Bronchus fibroblast of lung (primary cell): ENCODE measurements at places on chromosomes 4 and X. TPM values are rescaled to one million over a fixed set of nuclear protein-coding genes. Genes with fewer than 3 reads are reported as not detected.

Gene NUDT10
- total RNA-seq, result 4.2 and 5.5 TPM in 2 replicates

Gene FANCB
- total RNA-seq, result 3.0 and 3.9 TPM in 2 replicates

Gene HNRNPDL
- 156 and 193 TPM in 2 replicates for total RNA-seq

Gene TMPRSS11D
- total RNA-seq, result not detected in 2 replicates

Gene ETDA
- total RNA-seq, result not detected in 2 replicates

Gene FAM156A
- 13.4 and 19.5 TPM in 2 replicates for total RNA-seq

Gene CACNA1F
- total RNA-seq, result not detected in 2 replicates

Gene GABRE
- 0.74 and 1.5 TPM in 2 replicates for total RNA-seq

Gene SSX4B
- total RNA-seq, result not detected in 2 replicates

Gene STATH
- not detected in 2 replicates for total RNA-seq

Gene MAGEB1
- total RNA-seq, result not detected in 2 replicates

Gene RS1
- total RNA-seq, result not detected in 2 replicates

Gene HOPX
- 33.6 and 33.7 TPM in 2 replicates for total RNA-seq

Gene UGT2B10
- total RNA-seq, result not detected in 2 replicates

Gene ZFP92
- total RNA-seq, result 0.15 and 0.17 TPM in 2 replicates

Gene SHISA3
- total RNA-seq, result 2.2 and 2.7 TPM in 2 replicates

Gene SLITRK2
- total RNA-seq, result under 0.01 TPM in 2 replicates

Gene CXCL5
- 5.9 and 7.6 TPM in 2 replicates for total RNA-seq

Gene CABS1
- not detected in 2 replicates for total RNA-seq

Gene FAM133A
- total RNA-seq, result 0.17 TPM in 1 of 2 replicates, not detected in the other

Gene MAGEE1
- total RNA-seq, result under 0.01 and 0.17 TPM in 2 replicates

Gene CLDN22
- not detected in 2 replicates for total RNA-seq

Gene ERAS
- not detected in 2 replicates for total RNA-seq

Gene ERCC6L
- total RNA-seq, result 7.4 and 9.4 TPM in 2 replicates

Gene HSFX2
- total RNA-seq, result 0.50 TPM in 1 of 2 replicates, not detected in the other

Gene TCEANC
- 0.67 and 1.3 TPM in 2 replicates for total RNA-seq

Gene PITX2
- 0.30 and 0.67 TPM in 2 replicates for total RNA-seq

Gene EDA
- total RNA-seq, result 0.30 and 0.34 TPM in 2 replicates

Gene LRAT
- under 0.01 and 0.34 TPM in 2 replicates for total RNA-seq

Gene MXRA5
- total RNA-seq, result 0.50 and 0.59 TPM in 2 replicates

Gene GLRA2
- not detected in 2 replicates for total RNA-seq

Gene FRMPD3
- total RNA-seq, result under 0.01 TPM in 2 replicates

Gene GPR34
- total RNA-seq, result not detected in 2 replicates

Gene BANK1
- total RNA-seq, result 0.15 and 0.17 TPM in 2 replicates

Gene ZNF732
- 1.0 and 1.2 TPM in 2 replicates for total RNA-seq

Gene LONRF3
- under 0.01 and 0.15 TPM in 2 replicates for total RNA-seq

Gene PABPC1L2B
- not detected in 2 replicates for total RNA-seq

Gene SHOX
- not detected in 2 replicates for total RNA-seq

Gene AIMP1
- total RNA-seq, result 16.1 and 26.2 TPM in 2 replicates

Gene AKAP4
- not detected in 2 replicates for total RNA-seq

Gene FAM236D
- total RNA-seq, result not detected in 2 replicates

Gene RNF175
- total RNA-seq, result 1.3 and 4.6 TPM in 2 replicates

Gene NLGN4X
- 0.17 TPM in 1 of 2 replicates, not detected in the other for total RNA-seq

Gene PNMA6F
- total RNA-seq, result not detected in 2 replicates

Gene SPARCL1
- total RNA-seq, result under 0.01 TPM in 1 of 2 replicates, not detected in the other

Gene RHOXF1
- not detected in 2 replicates for total RNA-seq

Gene VEGFD
- under 0.01 TPM in 1 of 2 replicates, not detected in the other for total RNA-seq

Gene RNF212
- 0.30 and 0.34 TPM in 2 replicates for total RNA-seq
